ENCODE measurements at places on chromosomes 7 and 10.

- no peak for DNase-seq
These were observed 79.6 kb downstream of the ZFAND4 start for GRCh38 chr10:45592926-45593325.

DNA sequence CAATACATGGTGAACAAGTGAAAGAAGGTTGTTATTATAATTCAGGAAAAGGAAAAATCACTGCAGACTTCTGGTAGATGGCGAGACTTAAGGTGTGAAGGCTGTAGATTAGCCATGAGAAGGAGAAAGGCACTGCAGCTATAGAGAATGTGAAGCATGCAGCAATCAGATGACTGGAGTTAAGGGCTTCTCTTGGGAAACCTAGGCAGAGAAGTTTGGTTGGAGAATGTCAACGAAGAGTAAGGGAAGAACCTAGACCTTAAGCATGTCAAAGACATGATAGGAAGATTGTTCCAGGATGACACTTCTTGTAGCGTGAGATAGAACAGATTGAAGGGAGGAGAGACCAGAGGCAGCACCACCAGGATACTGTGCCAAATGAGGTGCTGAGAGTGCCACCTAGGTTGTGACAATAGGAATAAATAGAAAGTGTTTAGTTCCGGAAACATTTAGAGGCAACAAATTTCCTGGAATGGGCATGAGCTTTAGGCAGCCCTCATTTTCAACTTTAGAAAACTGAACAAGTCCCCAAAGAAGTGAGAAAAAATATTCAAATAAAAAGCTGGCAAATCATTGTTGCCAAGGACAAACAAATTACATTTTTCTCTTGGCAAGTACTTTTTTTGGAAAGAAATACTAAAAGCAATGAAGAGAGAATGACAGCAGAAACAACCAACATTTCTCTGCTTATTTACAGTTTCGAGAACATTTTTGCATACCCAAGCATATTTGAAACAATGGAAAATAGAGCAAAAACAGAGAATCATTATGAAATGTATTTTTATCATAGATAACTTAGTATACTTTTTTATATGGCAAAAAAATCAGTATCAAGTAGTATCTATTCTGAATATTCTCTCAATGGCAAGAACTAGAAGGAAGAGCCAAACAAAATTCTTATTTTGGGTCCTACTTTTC, 4.9 kb downstream of the LRRC17 start:
- DNase-seq: no peak

DNA sequence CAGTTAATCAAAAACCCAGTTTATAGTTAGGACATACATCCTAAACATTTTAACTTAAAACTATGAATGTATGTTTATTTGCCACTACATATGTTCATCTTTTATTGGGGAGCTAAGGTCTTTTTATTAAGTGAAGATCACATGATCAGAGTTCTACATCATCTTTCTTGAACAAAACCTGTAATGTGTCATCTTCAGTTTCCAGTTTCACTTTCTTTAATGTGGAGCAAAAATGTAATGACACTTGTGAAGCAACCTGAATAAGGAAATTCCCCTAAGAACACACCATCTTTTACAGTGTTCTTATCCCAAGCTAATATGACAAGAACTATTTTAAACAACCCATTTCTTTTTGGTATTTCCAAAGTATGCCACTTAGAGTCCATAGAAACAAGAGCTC, 166.7 kb upstream of the BET1 start:
- no peak for DNase-seq

- DNase-seq: no peak
These were observed 535.6 kb upstream of the GHITM start for GRCh38 chr10:83603708-83604107.
